ENCODE measurements at places on chromosomes 3 and 15.

DNA sequence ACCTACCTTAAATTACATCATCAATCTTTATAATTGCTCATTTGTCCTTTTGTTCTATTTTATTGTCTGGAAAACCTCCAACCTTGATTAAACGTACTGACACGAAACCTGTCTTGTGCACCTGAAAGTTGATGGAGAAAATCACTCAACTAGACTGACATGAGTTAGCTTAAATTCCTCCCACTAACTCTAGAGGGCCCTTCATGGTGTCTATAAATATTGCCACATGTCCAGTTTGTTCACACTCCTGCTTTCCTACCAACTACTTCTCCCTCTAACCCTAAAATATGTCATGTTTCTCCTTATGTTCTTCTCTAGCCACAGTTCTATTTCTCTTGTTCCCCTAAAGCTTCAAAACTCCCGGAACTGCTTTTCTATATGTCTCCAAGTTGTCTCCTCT, 59.8 kb upstream of the SGO1 start:
- no peak for DNase-seq

GRCh38 chr15:89985111-89985510, 16.0 kb upstream of the ZNF710 start:
- DNase-seq, result no peak

DNA sequence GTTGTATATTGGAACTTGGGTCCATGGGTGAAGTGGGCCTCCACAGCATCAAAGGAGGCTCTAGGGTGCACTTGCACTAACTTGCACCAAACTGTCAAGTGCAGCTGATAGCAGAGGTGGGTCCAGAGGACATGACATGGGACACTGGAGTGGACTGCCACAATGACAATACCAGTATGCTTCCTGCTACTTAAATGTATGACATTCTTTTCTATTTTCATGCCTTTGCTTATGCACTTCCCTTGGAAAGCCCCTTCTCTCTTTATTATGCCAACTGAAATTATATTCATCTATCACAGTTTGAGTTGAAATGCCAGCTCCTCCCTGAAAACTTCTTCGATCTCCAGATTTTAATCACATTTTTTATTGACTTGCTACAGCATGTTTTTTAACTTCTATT, 101.8 kb downstream of the CFAP20DC start:
- DNase-seq, result no peak

- DNase-seq, result no peak
These were observed 55.7 kb downstream of the PTPRG start for GRCh38 chr3:61617041-61617440.

DNA sequence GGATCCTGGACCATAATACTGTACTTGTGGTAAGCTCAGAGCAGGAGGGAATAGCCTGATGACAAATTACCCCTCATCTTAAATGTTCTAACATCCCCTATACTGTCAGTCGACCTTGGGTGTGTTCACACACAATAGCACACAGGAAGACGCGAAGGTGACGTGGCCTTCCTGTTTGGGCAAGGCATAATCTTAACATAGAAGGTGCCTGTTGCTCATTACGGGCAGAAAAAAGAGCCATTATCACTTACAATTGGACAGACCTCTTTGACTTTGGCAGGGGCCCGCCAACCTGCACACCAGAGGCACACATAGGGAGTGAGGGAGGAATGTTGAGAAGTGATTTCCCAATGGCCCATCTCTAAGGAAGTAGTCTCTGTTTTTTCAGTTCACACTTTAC, 144.2 kb downstream of the ANO10 start:
- no peak for DNase-seq

DNA sequence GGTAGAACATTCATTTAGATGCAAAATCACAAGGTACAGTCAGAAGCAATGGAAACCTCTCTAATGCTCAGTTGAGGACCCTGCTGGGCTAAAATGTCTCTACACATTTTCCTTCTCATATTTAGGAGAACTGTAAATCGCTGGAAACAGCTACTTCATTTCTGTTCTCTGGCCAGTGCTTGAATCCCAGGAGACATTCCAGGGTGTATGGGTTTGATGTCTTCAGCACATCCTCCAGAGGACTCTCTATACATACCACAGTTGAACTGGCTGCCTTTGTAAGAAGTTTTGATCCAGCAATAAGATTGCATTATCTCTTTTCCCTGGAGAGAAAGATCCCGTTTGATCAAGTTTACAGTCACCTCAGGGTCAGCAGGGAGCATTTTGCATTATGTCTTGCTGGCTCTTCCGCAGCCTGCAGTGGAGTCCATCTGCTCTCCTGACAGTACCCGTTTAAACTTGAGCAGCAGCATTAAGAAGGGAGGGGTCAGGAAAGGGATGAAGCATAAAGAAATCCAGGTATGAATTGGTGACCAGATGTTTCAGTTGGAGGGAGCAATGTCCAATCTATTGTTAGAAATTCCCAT, 676.0 kb downstream of the EPHA3 start:
- DNase-seq, result no peak

- no peak for DNase-seq
These were observed 105.4 kb downstream of the EPHB1 start for GRCh38 chr3:134900482-134900881.

- no peak for DNase-seq
These were observed 13.5 kb upstream of the NR2C2 start for GRCh38 chr3:14933820-14934425.

DNA sequence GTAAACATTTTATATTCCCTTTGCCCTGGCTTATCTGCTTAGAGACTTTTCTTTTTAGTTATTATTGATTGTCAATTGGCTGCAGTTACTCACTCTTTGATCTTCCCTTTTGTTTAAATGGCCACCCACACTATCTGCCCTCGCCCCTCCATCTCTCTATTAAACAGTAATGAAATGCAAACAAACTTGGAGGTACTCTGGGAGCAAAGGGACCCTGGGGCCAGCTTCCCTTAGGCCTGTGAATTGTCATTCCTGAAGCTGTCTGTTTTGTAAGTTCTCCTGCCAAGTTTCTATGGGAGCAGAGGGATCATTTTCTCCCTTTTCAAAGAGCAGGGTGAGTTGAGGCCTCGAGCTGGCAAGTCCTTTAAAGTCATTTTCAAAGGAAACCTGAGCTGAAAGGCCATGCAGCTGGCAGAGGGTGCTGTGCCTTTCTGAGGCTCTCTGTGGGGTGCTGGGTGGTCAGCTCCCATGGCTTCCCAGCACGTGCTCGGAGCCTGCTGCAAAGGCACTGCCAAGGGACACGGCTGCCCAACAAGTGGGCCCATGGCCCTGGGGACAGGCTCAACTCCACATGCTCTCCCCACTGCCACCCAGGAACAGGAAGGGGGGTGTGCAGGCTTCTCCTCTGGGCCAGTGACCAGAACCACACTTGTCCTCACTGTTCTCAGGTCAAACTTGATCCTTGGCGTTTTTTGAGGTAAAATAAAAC, 17.4 kb upstream of the RTP2 start:
- DNase-seq, result peak; percentile 66

DNA sequence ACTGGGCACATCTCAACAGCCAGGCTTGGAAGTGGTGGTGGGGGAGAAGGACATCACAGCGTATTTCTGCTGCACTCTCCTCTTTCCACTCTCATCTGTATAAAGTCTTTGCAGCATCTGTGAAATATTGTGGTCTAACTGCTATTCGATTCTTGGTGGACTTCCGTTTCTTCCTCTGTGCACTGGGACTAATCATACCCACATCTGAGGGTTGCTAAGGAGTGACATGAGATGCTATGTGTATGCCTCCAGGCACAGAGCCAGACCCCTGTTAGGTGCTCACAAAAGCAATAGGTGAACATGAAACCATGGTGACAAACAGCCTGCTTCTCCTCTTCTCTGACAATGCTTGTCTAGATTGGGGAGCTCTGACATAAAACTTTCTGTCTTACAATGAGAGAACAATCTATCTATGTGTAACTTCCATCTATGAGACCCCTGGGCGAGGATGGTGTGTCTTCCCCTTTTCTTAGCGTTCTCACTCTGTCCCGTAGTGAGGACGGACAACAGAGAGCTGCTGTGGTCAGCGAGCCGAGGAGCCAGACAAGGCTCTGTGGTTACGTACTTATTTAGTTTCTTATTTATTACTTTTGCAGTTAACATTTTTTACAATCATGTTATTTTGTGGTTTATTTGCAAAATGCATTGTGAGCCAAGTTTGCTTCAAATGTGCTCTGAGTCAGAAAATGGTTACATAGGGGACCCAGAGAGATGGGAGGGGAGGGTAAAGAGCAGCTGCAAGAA, 196.7 kb upstream of the TPRG1 start:
- DNase-seq, result no peak

DNA sequence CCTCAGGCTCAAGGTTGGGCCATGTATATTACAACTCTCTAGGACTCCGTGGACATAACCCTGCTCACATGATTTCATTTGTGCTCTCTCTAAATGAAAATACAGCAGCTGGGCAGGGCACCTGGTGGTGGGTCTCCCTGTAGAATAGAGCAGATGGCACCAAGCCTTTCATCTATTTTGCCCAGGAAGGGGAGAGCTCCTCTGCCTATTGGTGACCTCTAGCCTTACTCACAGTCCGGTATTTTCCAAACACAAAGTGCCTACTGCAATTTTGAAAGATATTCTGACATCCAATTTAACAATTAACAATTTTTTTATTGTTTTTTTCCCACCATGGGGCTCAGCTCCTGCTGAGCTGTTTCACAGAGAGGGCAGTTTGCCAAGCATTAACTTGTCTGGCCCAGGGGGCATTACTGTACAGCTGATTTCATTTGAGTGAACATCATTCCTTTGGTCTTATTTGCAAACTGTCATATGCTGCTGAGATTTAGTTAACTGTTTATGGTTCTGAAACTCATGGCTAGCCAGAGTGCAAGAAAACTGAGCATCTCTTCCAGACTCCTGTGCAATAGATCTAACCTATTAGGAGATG, 474.0 kb downstream of the EPHB1 start:
- no peak for DNase-seq

- no peak for DNase-seq
These were observed 127.3 kb upstream of the MRPL3 start for GRCh38 chr3:131630097-131630496.

DNA sequence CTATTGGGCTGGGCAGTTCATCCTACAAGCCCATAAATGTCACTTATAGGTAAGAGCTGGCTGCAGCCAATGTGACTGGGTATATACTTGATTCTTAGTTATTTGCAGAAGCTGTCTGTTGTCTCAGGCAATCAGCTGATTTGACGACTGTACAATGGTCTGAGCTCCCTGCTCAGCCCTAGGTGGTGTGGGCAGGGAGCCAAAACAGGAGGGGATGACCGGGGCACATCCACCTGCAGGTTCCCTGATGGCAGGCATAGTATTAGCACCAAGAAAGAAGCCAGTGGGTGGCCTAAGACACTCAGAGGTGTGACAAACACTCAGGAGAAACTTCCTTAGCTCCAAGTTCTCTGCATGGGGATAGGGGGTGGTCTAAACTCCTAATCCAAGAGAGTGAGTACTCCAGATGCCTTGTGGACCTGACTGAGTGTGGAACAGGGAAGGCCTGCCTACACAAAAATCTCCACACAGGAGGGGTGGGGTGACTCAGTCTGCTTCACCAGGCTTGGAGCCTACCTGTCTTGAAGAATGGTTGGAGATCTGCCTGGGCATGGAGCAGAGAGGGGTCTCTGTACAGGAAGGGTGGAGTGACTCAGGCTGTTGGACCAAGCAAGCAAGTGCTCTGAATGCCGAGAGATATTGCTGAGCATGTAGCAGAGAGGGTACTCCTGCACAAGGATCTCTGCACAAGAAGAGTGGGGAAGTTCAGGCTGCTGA, 690.4 kb upstream of the NAALADL2 start:
- no peak for DNase-seq

- no peak for DNase-seq
These were observed 253.6 kb upstream of the MRPL3 start for GRCh38 chr3:131756405-131756804.

DNA sequence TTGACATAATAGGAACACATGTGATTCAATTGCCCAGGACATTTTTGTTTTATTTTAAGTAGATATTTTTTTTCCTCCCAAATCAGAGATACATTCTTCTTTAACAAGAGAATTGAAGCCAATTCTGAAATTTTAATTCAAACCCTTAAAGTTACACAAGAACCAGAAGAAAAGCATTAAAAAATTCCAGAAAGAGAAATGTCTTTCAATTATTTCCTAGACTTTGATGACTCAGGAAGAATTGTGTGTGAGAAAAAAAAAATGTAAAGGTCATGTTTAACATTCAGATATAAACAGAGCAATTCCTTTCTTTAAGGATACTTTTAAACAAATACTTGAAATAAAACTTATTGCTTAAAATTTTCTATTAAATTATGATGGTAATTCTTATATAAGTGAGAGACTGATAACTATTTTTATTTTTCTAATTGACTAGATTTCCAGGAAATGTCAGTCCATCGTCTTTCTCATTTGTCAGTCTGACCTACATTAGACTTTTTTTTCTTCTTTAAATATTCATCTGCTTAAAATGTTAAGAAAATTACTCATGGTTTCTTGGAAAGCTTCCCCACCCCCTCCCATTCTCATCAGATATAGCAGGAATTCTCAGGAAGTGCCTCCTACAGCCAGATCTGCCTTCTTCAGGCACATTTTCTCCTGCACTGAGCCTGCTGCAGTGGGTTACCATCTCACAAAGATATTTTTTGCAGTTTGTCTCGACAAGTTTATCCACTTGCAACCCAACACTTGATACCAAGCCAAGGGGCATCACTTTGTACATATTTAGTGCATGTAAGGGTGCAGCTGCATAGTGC, 261.8 kb upstream of the CBLB start:
- DNase-seq, result no peak

- DNase-seq, result no peak
These were observed 18.3 kb downstream of the ZIC4 start for GRCh38 chr3:147387885-147388699.

- no peak for DNase-seq
These were observed 96.1 kb upstream of the PLSCR5 start for GRCh38 chr3:146701246-146701645.

GRCh38 chr3:133733226-133733625, 13.0 kb upstream of the TF start:
- no peak for DNase-seq

- no peak for DNase-seq
These were observed 67.0 kb downstream of the TNIK start for GRCh38 chr3:171393032-171393744.

GRCh38 chr15:45637552-45638033, 2.8 kb downstream of the SQOR start:
- peak; percentile 53 for DNase-seq

- DNase-seq, result peak; percentile 48
These were observed at the start of gene TAGLN3 for GRCh38 chr3:111998636-111999483. TSS of gene TAGLN3 (plus strand) at chr3:111998922. CDS start at chr3:111999423, 501 bp downstream.

- DNase-seq, result no peak
These were observed 637.9 kb downstream of the PLOD2 start for GRCh38 chr3:145522893-145523651.

- peak; percentile 11 for DNase-seq
These were observed 465.1 kb upstream of the CFAP20DC start for GRCh38 chr3:59514865-59515482.

GRCh38 chr15:63382966-63383710, 1.5 kb upstream of the CA12 start:
- no peak for DNase-seq

GRCh38 chr3:59876533-59877062, 826.8 kb upstream of the CFAP20DC start:
- DNase-seq, result peak; percentile 52

- DNase-seq, result no peak
These were observed 111.5 kb upstream of the SELENOK start for GRCh38 chr3:54003136-54003535.

- peak; percentile 78 for DNase-seq
These were observed 119.9 kb downstream of the DGKG start for GRCh38 chr3:186241910-186242821.

- no peak for DNase-seq
These were observed 5.9 kb downstream of the SOX2 start for GRCh38 chr3:181717549-181718171.
